Activated T-helper 1 cell treated with anti-CD3 and anti-CD28 coated beads, Interleukin-2, amount 50 U/mL, for 16 hours (primary cell): ENCODE measurements at places on chromosomes 6 and 20.

DNA sequence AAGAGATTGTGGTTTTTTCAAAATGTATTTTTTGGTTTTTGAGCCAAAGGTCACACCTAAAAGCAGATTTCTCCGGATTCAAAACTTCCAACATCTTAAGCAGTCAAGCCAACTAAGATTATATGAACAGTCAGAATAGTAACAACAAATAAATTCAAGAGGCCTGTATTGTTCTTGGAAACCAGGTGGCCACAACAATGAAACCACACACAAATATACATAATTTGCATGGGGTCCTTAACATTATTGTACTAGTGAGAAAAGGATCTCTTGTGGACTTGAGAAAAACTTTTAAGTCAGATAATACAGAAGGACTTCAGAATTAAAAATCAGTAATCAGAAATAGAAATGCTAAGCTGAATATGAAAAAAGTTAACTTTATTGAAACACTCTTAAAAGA lies 40.6 kb downstream of the NOL7 start:
- no peak for DNase-seq

DNA sequence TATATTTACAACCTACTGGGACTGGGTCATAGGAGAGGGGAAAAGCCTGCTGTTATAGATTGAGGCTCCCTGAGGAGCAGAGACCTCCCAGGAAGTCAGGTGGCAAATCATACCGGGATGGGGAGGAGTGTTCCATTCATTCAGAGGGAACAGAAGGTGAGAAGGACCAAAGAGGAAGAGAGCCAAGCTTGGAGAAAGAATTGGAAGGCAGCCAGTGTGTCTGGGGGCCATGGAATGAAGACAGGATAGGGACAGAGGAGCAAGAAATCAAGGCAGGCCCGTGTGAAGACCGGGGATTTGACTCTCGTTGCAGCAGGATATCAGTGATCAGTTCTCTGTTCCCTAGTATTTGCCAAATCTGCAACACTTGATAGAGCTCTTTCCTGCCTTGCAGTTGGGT lies 5.7 kb upstream of the ZNF217 start:
- DNase-seq = no peak

DNA sequence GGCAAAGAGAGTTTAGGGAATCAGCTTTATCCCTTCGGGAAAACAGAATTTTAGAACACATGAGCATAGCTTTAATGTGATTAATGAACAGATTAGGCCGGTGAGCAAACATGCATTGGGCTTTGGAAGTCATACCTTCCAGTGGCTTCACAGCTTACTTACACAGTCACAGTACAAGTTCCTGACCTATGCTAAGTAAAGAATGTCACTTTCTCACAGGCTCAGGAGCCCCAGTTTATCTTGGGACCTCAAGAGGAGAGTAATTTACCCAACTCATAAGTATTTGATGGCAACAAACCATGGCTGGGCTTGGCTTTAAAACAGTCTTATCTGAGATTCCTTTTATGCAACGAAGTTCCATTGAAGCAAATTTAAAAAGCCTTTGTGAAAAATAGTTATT lies 195.9 kb downstream of the AKAP7 start:
- no peak for DNase-seq

DNA sequence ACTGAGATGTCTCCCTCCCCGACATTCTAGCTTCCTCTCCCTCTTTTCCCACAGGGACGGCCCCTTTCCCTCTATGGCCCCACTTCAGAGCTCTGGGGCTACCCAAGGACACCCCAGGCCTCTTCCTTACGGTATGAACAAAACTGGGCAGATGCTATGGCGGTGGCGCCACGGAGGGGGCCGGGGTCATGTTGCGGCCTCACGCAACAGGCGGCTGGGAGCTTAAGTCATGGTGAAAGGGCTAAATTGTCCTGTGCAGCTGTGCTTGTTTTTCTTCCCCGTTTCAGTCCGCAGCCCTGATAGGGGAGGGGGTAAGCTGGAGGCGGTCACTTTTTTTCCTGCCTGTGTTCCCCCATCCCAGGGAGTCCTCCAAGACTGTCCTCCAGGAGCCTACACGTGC lies 17.6 kb upstream of the KIAA1755 start:
- no peak for DNase-seq

- DNase-seq = no peak
These were observed 138.9 kb upstream of the TMEM170B start for GRCh38 chr6:11398451-11399326.

- no peak for DNase-seq
These were observed 34.8 kb upstream of the SIRPA start for GRCh38 chr20:1860446-1860845.

GRCh38 chr6:127939442-127940066 lies 38.7 kb upstream of the THEMIS start:
- DNase-seq = no peak

DNA sequence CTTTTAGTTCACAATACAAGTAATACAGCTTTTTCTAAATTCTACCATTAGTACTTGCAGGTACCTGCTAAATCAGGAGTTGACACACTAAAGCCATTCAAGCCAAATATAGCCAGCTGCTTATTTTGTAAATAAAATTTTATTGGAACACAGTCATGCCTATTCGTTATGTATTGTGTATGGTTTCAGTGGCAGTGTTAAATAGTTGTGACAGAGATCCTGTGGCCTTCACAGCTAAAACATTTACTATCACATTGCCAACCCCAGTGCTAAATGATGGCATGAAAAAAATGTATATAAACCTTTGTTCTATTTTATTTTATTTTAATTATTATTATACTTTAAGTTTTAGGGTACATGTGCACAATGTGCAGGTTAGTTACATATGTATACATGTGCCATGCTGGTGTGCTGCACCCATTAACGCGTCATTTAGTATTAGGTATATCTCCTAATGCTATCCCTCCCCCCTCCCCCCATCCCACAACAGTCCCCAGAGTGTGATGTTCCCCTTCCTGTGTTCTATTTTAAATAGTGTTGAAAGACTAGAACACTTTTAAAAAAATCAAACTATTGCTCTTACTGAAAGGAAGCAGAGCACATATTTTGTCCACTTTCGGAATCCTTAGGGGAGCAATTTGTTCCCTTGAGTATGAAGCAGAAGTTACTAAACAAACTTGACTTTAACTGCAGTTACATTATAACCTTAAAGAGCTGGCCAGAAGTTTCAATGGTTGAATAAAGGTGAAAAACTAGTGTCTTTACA lies 115.7 kb downstream of the PRIM2 start:
- DNase-seq = no peak

GRCh38 chr6:158730541-158730907 lies 80.7 kb downstream of the SYTL3 start:
- DNase-seq = no peak

- DNase-seq = no peak
These were observed 1.4 kb upstream of the MARCKS start for GRCh38 chr6:113855500-113856374.

DNA sequence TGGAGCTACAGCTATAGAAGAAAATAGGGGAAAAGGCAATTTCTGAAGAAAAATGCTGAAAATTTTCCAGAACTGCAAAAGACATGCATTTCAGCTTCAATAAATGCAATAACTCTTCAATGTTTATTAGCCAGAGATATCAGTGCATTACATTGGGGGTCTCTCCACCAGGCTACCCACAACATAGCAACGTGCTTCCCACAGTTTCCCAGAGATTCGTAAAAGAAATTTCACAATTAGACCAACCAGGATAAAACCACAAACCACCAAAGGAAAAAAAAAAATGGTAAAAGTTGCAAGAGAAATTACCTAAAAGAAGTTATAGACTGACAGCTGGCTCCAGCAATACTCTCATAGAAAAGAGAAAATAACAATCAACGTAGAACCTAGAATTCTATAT lies 16.0 kb downstream of the LY86 start:
- DNase-seq = no peak

- DNase-seq = no peak
These were observed 408.9 kb downstream of the CDKAL1 start for GRCh38 chr6:20943040-20943627.

- no peak for DNase-seq
These were observed 12.4 kb downstream of the TRIM15 start for GRCh38 chr6:30175765-30176164.

DNA sequence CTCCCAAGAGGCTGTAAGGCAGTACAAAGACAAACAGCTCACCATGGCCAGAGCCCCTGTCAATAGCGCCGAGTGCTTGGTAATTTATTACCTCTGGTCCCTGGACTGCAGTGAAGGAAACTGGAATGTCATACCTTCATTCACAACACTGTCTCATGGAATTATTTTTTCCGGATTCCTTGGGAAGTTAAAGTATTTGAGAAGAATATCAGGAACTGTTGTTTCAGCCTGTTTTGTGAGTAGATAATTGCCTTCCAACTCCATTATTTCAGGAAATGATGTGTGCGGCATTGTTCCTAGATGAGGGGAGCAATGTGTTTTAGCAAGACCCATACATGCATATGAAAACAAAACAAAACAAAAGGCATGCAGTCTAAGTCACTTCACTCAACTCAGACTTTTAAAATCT lies 64.0 kb downstream of the BLOC1S5 start:
- DNase-seq = no peak

- DNase-seq = no peak
These were observed 91.1 kb downstream of the MRPL14 start for GRCh38 chr6:44036196-44036595.

DNA sequence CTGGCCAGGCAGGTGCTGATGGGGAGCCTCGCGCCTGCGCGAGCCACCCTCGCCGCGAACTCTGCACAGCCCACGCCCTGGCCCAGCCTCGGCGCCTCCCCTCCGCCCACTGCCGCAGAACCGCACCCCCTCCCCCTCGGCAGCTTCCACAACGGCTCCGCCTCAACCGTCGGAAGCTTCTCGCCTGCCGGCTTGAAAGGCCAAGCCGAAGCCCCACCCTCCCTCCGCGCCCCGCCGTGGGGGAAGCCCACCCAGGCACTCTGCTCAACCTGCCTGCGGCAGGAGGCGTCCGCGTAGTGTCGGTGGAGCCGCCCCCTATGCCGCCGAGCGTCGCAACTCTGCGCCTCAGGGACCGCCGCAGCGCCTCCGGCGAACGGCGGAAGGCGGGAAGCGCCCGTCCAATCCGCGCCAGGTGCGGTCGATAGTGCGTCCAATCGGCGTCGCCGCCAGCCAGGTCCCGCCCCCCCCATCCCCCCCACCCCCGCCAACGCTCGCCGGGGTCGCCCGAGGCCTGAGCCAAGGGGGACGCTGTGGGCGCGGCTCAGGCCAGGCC lies at the start of gene SYCP2:
Gene SYCP2 (minus strand): TSS at position 342 of the 553 bp plus-strand sequence. CDS start 11,224 bp downstream, outside the sequence.
- DNase-seq = peak; percentile 54

- DNase-seq = no peak
These were observed 21.4 kb downstream of the BHLHE23 start for GRCh38 chr20:62985444-62985778.

DNA sequence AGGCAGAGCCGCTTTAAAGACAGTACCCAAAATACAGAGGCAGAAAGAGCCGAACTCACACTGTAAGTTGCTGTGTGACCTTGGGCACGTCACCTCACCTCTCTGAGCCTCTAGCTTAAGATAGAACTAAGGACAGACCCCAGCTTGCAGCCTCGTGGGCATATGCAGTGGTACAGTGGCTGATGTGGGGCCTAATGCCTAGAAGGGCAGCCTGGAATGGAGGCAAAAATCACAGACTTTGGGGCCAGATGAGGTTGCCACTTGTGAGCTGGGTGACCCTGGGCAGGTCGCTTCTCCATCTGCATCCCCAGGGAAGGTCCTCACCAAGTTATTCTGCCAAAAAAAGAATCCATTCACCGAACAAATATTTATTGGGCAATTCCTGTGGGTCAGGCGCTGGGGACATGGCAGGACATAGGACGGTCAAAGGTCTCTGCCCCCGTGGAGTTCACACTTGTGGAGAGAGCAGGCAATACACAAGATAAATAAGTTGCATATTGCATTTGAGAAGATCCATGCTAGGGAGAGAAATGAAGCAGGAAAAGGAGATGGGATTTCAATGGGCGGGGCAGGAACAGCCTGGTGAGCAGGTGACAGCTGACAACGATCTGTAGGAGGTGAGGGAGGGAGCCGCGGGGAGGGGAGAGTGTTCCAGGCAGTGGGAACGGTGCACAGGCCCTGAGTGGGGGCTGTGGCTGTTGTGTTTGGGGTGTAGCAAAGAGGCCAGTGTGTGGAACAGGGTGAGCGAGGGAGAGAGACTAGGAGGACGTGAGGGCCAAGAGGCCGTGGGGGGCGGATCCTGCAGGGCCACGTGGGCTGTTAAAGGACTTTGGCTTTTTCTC lies 115.2 kb downstream of the CEBPB start:
- no peak for DNase-seq

- DNase-seq = no peak
These were observed 9.9 kb upstream of the RPS6KA2 start for GRCh38 chr6:166636934-166637333.

DNA sequence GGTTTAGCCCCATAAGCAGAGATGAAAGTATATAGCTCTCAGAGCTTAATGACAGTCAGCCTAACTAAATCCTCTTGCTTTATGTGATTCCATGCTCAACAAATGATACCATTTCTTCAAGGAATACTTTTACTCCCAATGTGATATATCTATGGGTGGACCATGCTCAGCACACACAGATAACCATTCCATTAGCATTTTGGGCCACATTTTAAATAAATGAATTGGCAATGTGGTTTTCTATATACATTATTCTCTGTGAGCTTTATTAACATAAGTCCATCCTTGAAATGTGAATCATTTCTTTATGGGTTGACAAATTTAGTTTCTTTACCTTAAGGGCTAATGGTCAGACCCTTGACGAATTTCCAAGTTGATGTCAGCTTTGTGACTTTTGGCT lies 329.3 kb upstream of the CITED2 start:
- DNase-seq = no peak

GRCh38 chr20:38373231-38373867 lies 27.1 kb downstream of the LBP start:
- no peak for DNase-seq

GRCh38 chr6:109853426-109853825 lies 124.7 kb upstream of the GPR6 start:
- DNase-seq = no peak

DNA sequence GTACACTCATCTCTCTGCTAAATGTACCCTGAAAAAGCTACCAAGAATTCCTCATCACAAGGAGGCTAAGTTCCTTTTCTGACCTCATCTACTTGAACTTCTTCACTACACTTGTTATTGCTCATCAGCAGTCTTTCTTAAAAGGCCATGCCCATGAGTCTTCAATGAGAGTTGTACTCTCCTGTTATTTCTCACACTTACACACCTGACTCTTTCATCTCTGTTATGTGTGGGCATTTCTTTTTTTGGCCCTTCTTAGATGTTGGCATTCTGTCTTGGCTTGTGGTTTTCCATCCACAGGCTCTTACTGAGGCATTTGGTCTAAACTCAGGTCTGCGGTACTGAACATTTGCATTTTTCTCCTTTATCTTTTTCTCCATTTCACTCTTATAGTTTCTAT lies 10.7 kb upstream of the SLC17A1 start:
- DNase-seq = no peak
